ENCODE measurements at places on chromosomes 2 and 18.

DNA sequence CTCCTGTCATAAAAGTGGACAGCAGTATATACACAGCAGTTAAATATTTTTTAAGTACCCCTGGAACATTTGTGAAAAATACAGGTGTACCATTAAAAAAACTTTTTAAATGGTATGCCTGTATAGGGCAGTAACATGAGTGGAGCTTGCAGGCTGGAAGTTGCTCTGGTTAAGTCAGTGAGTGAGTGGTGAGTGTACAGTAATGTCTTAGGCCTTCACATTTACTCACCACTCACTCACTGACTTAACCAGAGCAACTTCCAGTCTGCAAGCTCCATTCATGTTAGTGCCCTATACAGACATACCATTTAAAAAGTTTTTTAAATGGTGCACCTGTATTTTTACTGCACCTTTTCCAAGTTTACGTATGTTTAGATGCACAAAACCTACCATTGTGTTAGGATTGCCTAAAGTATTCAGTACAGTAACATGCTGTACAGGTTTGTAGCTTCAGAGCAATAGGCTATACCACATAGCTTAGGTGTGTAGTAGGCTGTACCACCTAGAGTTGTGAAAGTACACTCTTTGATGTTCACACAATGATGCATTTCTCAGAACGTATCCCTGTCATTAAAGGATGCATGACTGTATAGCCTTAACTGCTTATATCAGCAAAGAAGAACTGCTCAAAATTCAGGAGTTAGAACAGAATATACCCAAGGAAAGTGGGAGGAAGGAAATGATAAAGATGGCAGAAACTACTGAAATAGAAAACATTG lies 112.6 kb downstream of the EHBP1 start:
- no peak for DNase-seq

DNA sequence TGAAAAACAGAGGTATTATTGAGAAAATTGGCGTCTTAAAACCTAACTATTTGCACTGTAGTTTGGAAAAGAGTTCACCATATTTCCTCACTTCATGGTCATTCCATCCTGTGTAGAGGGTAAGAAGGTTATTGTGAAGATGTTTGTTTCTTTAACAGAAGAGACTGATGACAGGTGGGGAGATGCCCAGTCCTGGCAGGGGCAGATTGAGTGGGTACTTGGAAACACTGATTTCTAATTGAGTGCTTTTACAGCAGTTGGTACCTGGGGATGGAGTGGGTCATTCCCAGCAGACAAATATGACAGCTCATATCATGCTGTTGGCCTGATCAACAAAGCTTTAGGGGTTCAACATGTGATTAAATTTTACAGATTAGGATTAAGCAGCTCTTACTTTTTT lies 67.5 kb downstream of the MYOM1 start:
- DNase-seq, result no peak

GRCh38 chr2:11588228-11589110 lies 54.6 kb downstream of the GREB1 start:
- no peak for DNase-seq

DNA sequence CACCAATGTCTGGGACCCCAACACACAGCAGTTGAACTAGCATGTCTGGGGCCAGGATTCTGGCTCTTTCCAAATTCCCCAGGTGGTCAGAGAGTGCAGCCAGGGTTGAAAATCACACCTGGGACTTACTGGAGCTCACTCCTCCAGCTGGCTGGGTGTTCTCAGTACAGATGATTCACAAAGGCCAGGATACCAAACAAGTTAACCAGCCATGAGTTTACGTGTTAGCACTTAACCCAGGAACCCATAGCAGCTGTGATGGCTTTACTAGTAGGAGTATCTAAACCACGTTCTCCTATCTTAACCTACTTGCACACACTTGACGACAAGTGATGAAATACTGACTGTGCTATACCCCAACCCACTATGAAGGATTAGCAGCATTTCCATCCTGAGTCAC lies 222.8 kb downstream of the FBXO15 start:
- no peak for DNase-seq

- no peak for DNase-seq
Observed at GRCh38 chr18:75592527-75592926, 165.0 kb upstream of the SMIM21 start.

DNA sequence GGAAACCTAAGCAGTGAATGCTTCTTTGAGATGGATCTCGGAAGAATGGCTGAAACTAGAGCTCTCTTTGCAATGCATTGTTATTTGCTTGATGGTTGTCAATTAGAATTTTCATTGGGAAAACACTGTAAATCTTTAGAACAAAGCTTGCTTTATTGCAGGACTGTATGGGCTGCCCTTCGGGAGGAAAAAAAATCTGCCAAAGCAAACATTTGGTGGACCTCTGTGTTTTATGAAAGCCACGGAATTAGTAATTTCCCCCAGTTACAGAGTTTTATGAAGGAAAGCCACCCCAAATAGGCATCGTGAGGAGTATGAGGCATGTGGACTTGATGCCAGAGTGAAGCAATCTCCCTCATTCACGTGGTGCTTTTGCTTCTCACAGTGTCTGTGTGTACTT lies 33.5 kb downstream of the RHBDD1 start:
- no peak for DNase-seq

DNA sequence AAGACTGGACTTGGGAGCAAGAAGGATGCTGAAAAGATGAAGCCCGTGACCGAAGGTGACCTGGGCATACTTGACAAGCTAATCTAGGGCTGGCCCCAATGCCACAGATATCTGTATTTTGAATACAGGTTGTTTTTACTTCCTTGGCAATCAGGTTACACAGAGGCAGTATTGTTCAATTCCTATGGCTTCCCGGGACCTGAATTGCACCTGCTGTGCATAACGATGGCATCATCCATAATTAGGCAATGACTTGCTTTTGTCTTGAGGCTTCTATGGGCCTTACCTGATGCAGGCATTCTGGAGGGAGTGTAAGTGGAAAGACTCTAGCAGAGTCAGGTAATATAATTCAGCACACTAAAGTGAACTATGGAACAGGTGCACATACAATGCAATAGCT lies 60.6 kb upstream of the CUL3 start:
- DNase-seq, result no peak

- no peak for DNase-seq
Observed at GRCh38 chr18:478681-479080, 21.8 kb downstream of the COLEC12 start.

GRCh38 chr2:26631401-26632170 lies 9.6 kb downstream of the CIB4 start:
- no peak for DNase-seq

GRCh38 chr2:205405752-205406151 lies 276.5 kb upstream of the NRP2 start:
- DNase-seq, result no peak

- DNase-seq, result no peak
Observed at GRCh38 chr18:75871596-75871995, 444.1 kb upstream of the SMIM21 start.

DNA sequence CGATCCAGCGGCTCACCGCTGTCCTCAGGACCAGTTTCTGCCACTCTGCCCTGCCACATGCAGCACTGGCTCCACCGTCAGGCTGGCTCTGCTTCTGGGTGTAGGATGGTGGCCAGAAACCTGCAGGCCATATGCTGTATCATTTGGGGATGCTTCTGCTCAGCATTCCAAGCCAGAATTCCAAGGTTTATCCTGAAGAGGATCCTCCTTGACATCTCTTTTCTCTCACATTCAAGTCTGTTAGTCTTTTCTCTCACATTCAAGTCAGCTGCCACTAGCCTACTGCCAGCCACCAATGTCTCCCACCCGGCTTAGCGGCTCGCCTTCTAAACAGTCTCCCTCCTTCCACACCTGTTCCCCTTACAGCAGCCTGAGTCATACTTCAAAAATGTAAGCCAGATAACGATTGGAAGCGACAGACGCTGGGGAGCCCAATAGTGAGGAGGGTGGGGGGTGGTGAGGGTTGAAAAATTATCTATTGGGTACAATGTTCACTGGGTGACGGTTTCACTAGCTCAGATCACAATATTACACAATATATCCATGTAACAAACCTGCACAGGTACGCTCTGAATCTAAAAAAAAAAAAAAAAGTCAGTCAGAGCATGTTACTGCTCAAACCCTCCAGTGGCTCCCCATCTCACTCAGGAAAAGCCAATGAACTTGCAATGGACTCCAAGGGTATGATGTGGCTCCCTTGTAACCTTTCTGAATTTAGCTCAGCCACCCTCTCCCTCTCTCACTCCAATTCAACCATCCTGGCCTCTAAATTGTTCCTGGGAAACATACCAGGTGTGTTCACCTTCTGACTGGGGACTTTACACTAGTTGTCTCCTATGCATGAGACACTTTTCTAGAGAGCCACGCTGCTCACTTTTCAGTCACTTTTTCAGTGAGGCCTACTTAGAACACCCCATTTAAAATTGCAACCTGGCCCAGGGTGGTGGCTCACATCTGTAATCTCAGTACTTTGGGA lies 38.8 kb upstream of the SP3 start:
- peak; percentile 6 for DNase-seq

Measured in CD4-positive, alpha-beta T cell treated with Interleukin-21 for 1 hour (primary cell).